ENCODE measurements at places on chromosomes 2 and 18.

DNA sequence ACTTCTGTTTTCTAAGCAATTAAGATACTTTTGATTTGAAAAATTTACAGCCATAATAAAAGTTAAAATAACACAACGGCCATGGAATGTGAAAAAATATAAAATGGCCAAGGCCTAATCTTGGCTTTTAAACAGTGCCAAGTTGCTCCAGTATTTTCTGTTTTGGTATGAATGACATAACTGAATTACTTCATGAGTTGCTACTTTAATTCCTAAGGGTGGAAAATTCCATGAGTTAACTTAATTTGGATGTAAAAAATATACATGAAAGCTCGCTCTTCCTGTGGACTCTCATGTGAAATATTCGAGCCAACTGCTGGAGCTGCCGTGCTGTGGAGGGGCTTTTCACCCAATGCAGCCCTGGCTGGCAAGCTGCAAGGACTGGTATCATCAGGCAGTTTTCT, 286.0 kb upstream of the CCDC68 start:
- no peak for DNase-seq

DNA sequence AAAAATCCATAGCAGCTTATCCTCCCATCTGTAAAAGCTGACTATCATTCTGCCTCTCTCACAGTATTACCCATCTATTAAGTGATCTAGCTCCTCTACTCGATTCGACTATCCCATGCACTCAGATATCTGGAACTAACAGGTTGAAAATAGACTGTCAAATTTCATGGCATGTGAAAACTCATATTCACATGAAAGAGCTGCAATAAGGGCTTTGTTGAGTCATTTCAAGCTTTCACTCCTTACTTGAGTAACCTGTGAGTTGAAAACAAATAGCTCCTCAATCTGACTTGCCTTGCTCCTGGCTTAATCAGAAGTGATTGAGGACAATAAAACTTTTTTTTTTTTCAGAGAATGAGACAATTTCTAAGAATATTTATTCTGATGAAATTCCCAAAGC, 192.4 kb upstream of the ERBB4 start:
- no peak for DNase-seq

- DNase-seq = no peak
Measured at GRCh38 chr2:105796131-105796638, 51.5 kb downstream of the NCK2 start.

DNA sequence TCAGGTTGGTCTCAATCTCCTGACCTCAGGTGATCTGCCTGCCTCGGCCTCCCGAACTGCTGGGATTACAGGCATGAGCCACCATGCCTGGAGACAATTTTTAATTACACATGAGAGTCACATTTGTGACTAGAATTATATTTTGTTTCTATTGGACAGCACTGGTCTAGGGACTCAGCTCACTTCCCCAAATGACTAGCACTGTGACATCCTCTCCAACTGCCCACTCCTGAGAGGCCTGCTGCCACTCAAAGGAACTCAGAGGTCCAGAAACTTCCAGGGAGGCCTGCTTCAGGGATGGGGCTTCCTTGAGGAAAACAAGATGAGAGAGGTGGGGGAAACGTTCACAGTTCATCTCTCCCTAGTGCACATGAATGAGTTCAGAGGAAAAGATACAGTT, 29.5 kb downstream of the TMEM163 start:
- DNase-seq = no peak

GRCh38 chr2:226066391-226066790, 666.9 kb downstream of the NYAP2 start:
- no peak for DNase-seq

- no peak for DNase-seq
Measured at GRCh38 chr2:67260343-67261277, 136.5 kb upstream of the ETAA1 start.

DNA sequence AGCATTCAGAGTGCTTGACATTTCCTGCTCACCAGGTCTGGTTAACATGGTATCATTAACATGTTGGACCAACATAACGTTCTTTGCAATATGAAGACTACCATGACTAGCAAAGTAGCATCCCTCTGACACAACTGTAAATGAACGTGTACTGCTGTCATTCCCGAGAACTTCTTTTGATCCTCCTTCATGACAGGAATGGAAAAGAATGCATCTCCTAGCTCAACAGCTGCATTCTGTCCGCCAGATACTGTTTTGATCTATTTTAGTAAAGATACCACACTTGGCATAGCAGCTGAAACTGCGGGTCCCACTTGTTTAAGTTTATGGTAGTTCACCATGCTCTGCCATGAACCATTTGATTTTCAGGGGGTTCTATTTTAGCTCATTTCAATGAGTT, 144.2 kb upstream of the PARD3B start:
- DNase-seq = no peak

DNA sequence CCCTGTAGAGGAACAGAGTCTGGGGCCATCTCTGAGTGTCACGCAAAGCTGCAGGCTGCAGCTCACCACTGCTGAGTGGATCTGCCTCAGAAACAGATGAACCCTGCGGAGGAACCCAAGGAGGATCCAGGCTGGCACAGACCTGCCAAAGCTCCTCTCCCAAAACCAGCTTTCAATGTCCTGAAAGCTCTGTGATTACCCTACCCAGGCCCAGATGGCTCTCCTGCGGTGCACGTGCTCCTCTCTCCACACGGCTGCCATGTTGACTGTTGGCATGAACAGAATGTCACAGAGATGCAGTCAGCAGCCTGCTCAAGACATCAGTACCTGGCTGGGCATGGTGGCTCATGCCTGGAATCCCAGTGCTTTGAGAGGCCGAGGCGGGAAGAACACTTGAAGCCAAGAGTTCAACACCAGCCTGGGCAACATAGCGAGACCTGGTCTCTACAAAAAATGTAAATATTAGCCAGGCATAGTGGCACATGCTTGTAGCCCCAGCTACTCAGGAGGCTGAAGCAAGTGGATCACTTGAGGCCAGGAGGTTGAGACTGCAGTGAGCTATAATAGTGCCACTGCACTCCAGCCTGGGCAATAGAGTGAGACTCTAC, 216.8 kb downstream of the MGAT5 start:
- no peak for DNase-seq

GRCh38 chr2:63866009-63866709, 24.5 kb downstream of the UGP2 start:
- no peak for DNase-seq

GRCh38 chr2:216495656-216496055, 3.0 kb upstream of the RPL37A start:
- no peak for DNase-seq

DNA sequence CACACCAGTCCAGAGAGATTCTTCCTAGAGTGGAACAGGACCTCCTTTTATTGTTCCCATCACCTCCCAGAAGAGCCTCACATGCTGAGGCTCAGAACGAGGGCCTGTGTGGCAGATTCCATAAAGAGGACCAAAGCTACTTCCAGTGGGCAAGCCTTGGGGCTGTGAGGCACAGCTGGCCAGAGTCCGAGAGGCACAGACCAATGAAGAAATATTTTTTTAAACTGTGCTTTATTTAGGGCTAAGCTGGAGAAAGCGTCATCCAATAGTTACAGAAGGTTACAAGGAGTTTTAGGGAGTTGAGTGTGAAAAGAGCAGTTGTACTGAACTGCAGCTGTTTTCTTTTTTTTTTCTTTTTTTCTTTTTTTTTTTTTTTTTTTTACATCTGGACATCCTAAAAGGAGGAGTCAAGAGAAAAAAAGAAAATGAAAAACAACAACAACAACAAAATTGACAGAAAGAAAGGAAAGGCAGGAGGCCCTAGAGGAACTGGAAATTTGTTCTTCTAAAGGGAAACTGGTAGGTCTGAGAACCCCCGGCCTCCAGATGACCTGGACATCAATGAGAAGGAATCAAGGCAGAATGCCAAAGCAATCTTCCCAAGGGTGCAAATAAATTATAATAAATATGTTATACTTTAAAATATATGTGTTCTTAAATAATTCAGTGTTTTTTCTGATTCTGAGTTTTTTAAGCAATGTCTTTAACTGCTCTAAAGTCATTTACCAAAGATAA, 322.6 kb downstream of the CELF4 start:
- no peak for DNase-seq

DNA sequence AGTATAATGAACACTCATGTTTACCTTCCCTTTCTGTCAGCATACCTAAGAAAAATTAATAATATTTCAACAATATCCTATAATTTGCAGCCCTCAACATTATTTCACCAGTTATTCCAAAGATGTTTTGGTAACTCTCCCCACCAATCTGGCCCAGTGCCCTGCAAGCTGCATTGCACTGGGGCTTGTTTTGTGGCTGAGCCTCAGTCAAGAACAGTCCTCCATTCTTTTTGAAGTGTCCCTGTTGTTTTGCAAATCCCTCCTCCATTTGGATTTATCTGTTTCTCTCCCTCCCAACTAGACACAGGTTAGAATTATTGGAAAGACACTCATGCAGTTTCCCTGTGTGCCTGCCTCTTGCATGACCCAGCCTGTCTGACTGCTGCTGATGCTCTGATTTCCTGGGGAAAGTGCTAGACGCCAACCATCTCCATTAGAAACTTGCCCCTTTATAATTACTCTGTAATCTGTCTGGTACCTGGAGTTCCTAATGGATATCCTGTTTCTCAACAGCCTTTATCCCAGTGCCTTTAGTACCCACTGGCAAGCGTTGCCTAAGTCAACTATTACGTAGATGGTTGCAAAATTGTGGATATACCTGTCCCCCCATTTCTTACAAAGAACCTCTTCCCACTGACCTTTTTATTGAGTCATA, 60.2 kb downstream of the EIF5B start:
- DNase-seq = no peak

DNA sequence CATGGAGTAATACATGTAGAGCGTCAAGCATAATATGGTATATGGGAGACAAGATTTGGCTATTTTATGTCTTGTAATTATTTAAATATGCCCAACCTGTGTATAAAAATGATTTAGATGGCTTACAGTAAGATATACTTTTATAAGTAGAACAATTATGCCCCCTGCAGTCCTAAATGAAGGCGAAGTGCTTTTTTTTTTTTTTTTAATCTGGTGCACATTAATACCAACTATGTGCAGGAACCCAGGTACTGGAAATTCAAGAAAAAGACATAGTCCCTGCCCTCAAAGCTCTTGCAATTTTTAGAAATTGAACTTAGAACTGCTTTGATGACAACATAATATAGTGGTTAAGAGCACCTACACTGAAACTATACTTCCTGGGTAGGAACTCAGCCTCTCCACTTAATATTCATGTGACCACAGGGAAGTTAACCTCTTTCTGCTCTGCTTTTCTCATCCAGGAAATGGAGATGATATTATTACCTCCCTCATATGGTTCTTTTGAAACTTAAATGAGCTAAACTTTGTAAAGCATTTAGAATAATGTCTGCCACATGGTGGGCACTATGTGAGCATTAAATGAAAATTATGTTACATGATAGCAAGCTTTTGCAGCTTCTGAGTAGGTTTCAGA, 38.1 kb downstream of the AFTPH start:
- DNase-seq = no peak

DNA sequence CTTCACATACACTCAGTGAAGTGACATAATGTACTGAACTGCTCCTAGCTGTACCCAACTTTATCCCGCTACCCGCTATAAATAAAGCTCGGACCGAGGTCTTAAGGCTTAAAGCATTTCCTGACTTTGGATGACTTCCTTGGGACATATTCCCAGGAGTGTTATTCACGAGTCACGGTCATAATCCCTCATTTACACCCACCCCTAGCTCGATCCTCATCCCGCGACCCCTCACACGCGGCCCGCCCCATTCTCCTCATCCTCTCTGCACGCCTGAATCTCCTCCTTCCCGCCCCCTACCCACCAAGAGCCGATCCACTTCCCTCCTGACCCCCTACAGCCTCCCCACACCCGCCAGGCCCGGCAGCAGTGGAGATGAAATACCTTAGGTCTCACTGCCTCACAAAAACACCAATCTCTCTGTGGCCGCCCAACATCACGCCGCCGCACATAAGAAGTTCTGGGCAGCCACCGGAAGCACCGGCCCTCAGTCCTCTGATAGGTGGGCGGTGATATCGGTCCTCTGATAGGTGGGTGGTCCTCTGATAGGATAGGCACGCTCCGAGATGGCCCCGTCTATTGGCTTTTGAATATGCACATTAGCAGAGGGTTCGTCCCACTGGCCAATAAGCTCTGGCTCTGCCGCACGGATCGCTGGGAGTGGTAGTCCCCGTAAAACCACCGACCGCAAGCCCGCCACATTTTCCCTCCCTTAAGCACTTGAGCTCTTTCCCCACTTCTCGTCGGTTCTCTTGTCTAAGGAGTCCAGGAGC, at the start of gene WDCP:
Gene WDCP (minus strand): TSS at position 462 of the 773 bp plus-strand sequence. CDS start 7,897 bp downstream, outside the sequence.
- DNase-seq = peak; percentile 92

DNA sequence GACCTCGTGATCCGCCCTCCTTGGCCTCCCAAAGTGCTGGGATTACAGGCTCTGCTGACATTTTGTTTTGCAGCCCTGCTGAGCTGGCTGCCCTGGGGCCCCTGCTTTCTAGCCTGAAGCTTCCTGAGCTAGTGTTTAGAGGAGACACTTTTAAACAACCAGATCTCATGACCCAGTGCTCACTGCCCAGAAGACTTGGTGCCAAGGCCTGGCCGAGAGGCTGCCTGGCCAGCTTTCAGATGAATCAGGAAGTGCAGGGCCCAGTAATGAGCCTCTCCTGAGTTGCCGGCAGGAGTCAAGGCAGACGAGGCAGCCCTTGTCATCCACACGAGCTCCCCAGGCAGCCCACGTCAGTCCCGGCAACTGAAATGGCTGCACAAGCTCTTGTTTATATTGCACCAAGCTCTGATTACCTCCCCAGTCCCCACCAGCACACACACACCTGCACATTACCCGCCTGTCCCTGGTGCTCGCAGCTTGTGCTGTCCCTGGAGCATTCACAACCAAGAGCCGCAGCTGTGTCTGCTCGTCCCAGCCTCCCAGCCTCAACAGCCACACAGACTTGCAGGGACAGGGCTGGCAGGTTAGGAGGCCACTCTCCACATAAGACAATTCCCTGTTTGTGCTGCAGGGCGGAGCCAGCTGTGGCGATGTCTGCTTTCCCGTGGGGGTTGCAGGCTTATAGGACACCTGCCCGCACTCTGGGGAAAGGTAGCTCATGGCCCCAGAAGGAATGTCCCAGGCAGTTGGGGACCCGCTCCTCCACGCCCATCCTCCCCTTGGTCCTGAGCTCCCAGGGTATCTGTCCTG, 331.2 kb upstream of the MYT1L start:
- DNase-seq = no peak

GRCh38 chr2:79660557-79660956, 147.7 kb downstream of the CTNNA2 start:
- no peak for DNase-seq
